ENCODE measurements at places on chromosomes 5 and 9.

DNA sequence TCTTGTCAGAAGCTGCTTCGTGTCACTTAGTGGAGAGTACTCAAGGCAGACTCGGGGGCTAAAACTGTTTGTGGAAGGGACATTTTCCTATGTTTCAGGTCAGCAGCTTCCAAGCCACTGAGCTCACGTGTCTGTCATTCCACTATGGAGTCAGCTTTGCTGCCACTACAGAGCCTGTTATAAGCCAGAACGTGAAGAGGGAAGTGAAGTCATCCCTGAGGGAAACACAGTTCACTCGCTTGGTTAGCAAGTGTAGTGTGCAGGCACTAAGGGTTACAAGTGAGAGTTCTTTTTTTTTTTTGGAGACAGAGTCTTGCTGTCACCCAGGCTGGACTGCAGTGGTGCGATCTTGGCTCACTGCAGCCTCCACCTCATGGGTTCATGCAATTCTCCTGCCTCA, 24.5 kb upstream of the LTC4S start:
- DNase-seq, result no peak

DNA sequence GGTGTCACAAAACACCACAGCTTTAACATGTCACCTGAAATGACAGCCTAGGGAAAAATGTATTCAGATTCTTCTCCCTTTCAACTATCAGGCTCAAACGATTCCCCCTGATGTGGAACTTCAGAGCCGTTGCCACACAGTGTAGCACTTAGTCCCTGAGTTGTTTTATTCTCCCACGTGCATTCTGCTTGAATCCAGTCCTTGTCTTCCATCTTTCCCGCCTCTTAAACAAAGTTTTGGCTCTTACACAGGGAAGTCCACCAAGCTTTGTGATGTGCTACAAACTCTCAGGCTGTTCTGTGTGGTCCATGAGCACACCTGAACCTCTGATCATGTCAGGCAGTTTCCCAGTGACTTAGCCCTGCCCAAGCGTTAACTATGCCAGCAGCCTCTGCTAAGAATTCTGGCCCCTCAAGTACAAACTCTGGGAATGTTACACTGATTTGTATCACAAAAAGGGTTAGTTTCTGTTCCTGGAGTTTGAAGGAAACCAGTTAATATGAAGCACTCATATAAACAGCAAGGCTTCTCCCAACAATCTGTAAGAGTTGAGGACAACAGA, 45.8 kb upstream of the RNF38 start:
- no peak for DNase-seq

DNA sequence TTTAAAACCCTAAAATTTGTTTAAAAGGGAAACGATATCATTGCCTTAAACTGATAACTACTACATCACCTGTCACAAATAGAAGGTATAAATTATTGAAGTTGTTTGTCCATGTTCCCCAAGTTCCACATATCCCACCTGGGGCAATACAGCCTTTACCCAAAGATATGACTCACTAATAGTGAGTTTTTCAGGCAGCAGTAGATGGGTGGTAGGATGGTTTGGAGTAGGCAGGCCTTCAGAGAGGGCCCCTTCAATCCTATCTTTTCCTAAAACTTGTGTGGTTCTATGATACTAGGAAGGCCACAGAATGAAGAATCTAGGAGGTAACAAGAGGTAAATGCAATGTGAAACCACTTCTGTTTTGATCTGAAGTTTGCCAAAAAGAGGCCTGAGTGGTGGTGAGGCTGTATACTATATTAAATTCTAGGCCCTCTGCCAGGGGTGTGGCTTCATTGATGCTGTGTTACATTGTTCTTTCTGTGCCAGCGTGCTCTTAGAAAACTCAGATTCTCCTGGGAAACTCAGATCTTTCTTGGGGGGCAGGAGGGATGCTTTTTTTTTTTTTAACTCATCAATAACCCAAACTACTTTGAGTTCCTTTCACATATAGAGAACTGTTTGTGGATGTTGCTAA, 7.2 kb downstream of the CYSTM1 start:
- no peak for DNase-seq

DNA sequence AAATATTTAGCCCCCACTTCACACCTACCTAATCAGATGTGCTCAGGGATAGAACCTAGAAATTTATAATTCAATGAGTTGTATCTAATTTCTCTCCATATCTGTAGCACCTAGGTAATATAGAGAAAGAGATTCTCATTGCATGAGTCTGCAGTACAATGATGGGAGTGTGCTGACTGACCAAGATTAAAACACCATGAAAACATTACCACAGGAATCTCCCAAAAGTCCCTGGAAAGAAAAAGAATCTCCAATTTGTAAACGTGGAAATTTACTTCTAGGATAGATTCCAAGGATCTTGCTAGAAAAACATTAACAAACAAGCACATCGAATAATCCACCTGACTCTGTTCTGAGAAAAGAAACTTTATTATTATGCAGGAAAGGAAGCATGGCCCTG, 45.0 kb upstream of the DMRTA1 start:
- no peak for DNase-seq

DNA sequence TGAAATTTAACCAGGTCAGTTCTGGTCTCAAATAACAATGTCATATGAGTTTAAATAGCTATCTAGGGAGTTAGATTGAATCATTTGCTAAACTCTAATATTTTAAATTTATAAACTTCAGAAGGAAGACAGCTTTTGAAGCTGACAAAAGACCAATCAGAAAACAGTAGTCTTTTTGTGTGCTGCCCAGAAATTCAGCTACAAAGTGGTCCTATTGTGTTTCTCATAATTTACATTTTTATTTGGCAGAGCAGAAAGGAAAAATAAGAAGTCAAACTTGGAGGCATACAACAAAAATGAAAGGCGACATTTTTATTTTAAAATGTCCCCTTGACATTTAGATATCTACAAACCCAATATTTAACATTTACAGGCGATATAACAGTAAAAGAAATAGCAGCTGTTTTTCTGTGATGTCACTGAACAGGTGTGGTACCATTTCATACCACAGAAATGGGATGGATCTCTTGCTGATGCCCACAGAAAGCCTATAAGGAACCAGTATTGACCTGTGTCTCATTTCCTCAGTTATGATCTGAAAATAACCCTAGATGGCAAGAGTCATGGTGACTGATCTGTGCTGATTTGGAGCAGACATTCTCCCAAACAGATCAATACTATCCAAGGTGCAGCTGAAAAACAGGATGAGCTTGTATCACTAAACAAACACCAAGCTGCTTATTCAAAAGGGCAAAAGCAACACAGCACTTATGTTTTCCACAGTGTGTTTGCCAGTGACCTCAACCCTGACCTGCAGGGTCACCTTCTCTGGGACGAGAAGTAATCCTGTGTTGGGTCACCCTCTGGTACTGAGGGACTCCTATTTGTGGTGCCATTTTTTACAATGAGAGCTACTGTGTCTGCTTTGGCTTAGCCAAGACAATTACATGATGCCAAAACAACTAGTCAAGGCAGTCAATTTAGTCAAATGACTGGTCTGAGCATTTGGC, 3.6 kb upstream of the FST start:
- DNase-seq, result no peak

GRCh38 chr9:20646656-20647055, 24.4 kb upstream of the MLLT3 start:
- no peak for DNase-seq

GRCh38 chr9:108311745-108312144, 544.0 kb downstream of the ACTL7B start:
- no peak for DNase-seq

- DNase-seq, result no peak
These were observed 237.1 kb downstream of the DMRTA1 start for GRCh38 chr9:22683700-22684075.

- DNase-seq, result peak; percentile 86
These were observed 32.2 kb downstream of the ANXA2R start for GRCh38 chr5:43007911-43008362.

GRCh38 chr5:173258466-173258865, 23.5 kb upstream of the NKX2-5 start:
- no peak for DNase-seq

DNA sequence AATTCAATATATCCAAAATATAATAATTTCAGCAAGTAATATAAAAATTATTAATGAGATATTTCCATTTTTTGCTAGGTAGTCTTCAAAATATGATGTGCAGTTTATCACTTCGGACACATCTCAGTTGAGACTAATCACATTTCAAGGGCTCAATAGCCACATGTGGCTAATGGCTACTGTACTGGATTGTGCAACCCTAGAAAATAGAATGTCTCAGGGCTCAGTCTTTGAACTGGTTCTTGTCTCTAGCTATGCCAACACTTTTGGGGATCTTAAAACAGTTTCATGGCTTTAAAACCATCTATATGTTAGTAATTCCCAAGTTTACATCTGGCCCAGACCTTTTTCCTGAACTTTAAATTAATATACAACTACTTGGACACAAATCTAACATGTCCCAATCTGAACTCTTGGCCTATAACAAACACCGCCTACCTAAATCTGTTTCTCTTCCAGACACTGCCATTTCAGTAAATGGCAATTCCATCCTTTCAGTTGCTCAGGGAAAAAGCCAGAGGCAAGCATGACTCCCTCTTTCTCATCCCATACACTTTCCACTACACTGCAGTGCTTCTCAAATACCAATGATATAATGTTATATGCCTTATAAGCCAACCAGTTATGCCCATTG, 18.8 kb downstream of the PTAR1 start:
- no peak for DNase-seq

- no peak for DNase-seq
These were observed 90.6 kb upstream of the SAP30L start for GRCh38 chr5:154355129-154355611.

GRCh38 chr5:19179571-19179970, 808.4 kb downstream of the CDH18 start:
- DNase-seq, result no peak

DNA sequence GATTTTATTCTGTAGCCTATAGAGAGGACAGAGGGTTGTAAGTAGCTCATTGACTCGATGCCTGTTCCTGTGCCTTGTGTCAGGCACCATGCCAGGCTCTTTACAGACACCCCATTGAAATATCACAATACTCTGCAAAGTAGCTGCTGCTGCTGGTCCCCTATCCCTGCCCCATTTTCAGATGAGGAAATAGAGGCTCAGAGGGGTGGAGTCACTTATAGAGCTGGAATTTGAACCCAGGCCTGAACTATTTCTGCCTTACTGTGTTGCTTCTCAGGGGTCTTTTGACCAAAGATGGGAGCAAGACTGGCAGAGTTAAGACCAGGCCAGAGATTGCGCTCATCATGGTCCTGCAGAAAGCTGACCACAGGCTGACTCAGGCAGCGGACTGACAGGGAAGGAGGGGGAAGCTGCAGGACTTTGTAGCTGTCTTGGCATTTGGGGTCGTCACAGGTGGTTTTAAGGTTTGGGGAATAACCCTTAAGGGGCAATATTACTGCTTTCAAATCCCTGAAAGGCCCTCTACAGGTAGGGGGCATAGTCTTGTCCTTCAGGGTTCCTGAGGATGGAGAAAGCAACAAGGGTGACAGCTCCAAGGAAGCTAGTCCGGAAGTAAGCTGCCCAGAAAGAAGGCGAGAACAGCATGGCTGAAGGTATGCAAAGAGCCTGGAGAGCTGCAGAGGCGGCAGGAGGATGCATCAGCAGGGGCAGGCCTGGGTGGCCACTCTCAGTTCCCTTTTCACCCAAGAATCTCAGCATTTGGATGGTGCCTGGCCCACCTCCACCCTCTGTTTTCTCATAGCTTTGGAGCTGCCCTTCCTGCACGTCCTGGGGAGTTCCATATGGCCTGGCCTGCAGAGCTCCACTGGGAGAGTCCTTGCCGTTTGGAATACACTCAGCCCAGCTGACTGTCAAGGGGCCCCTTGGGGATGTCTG, 18.3 kb upstream of the NDST1 start:
- no peak for DNase-seq

GRCh38 chr5:180832638-180833068, 28.4 kb downstream of the ZFP62 start:
- no peak for DNase-seq

GRCh38 chr9:75844321-75844720, 46.2 kb upstream of the PCSK5 start:
- DNase-seq, result no peak

DNA sequence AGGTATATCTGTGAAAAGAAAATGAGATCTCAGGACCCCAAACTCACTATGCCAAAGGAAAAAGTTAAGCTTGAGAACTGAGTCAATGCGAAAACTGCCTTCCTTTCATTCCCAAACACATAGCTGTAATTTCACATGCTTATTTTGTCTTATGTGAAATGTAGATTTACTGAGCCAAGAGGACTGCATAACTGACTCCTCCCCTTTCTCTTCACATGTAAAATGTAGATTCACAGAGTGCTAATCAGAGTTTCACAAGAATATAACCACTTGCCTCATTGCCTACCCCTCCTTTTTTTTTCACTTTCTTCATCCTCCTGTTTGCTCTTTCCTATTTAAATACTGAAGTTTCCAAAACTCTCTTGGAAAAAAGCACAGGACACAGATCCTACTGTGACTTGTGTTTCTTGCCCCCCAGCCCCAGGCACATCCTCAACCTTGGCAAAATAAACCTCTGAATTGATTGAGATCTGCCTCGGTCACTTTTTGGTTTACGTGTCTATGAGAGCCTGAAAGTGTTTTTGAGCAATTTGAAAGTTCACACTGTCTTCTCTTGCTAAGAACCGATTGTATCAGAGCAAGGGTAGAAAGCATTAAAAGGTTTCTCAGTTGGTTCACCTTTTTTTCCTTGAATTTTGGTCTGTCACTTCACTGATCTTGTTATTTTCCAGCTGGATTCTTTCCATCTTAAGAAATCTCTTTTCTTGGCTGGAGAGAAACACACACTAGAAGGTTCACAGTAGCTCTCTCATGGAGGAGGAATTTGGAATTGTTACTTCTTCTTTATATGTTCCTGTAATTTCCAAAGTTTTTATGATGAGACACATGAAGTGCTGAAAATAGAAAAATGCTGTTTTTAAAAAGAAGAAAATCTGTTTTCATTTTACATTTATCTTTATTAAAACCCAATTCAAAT, 44.8 kb upstream of the SNAPC3 start:
- DNase-seq, result no peak

GRCh38 chr9:116318468-116319374, 165.1 kb downstream of the PAPPA start:
- no peak for DNase-seq

DNA sequence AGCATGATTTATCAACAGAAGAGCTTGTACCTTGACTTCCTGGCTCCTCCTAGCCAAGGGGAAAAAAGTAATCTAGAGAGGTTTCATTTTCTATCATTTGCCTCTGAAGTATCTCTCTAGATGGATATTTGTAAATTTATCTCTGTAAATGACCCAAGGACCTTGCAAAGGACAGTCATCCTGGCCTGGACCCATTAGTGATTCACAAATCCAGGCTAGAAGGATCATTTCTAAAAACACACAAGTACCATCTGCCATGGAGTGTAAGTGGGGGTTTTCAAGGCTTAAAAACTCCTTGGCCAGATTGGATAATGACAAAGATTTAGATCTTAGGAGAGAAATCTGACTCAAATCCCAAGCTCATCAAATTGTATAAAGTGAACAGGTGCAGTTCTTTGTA, 8.1 kb downstream of the TTC23L start:
- no peak for DNase-seq

- DNase-seq, result no peak
These were observed 61.8 kb upstream of the STXBP1 start for GRCh38 chr9:127550282-127550681.

GRCh38 chr9:33180526-33181184, 13.5 kb upstream of the B4GALT1 start:
- DNase-seq, result no peak

Data from NCI-H1930 (cell line).